ENCODE measurements at places on chromosomes 2 and 18. TPM values are rescaled to one million over a fixed set of nuclear protein-coding genes. Genes with fewer than 3 reads are reported as not detected.

DNA sequence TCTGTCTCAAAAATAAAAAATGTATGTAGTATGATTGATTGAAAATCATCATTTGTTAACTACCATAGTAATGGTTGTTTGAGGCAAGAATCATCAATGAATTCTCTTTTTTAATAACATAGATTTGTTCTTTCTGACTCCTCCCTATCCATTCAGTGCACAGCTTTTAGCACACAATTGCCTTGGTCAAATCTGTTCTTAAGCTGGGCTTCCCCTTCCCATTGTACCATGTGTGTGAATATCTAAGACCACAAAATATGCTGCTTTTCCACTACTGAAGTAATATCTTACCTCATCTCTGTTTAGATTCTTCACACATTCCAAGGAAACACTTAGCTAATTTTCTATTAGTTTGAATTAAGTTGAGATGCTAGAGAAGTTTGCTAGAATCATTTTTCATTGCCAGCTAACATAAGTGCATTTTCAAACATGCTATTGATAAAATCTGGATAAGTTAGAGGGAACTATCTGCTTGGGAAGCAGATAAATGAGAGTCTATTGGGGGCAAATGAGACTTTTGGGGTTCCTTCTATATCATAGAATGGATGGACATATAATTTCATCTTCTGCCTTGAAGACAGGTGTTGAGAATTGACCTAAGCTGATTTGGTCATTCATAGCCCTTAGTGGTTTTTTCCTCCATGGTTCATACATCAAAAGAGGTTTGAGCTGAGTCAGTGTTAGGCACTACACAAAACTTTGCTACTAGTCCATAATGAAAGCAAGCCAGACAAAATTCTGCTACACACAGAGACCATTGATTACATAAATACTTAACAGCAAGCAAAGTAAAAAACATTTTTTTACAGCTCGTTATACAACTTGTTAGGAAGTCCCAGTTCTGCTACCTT is 231.9 kb downstream of the PLCL1 start:
- DNase-seq = no peak

DNA sequence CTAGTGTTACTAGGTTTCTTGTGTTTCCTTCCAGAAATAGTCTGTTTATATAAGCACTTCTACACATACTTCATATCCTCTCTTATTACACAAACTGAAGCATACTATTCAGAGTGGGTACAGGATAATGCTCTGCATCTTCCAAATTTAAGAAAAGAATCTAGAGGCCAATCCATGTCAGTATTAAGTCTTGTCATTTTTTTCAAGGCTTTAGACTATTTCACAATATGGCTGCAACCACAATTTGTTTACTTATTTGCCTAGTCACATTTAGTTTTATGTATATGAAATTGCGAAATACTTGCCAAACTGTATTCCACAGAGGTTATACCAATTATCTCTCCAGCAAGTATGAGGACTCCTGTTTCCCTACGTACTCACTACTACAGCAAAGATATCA is 27.9 kb downstream of the IWS1 start:
- DNase-seq = no peak

GRCh38 chr18:39838831-39839230 is 2116.2 kb upstream of the PIK3C3 start:
- no peak for DNase-seq

- DNase-seq = no peak
These were observed 29.2 kb downstream of the MCFD2 start for GRCh38 chr2:46886268-46887027.

The C1GALT1C1L gene
- 1.2 TPM for total RNA-seq
